ENCODE measurements at places on chromosomes 6 and 20. TPM values are rescaled to one million over a fixed set of nuclear protein-coding genes. Genes with fewer than 3 reads are reported as not detected.

GRCh38 chr6:53347250-53347920 is 1.4 kb downstream of the ELOVL5 start:
- no peak for DNase-seq
- H3K4me3 ChIP-seq: peak overlapping the region; percentile 95
- peaks cover 3% of the 10 kb centered on the region for H3K36me3 ChIP-seq
- H3K4me1 ChIP-seq: peaks cover 56% of the 10 kb centered on the region
- no peaks in the 10 kb centered on the region for H3K27me3 ChIP-seq

GRCh38 chr6:5190507-5190906 is 70.2 kb downstream of the LYRM4 start:
- DNase-seq: no peak
- no peak overlapping the region for H3K4me3 ChIP-seq
- peaks cover 4% of the 10 kb centered on the region for H3K36me3 ChIP-seq
- no peak overlapping the region for H3K27ac ChIP-seq
- no peaks in the 10 kb centered on the region for H3K27me3 ChIP-seq

DNA sequence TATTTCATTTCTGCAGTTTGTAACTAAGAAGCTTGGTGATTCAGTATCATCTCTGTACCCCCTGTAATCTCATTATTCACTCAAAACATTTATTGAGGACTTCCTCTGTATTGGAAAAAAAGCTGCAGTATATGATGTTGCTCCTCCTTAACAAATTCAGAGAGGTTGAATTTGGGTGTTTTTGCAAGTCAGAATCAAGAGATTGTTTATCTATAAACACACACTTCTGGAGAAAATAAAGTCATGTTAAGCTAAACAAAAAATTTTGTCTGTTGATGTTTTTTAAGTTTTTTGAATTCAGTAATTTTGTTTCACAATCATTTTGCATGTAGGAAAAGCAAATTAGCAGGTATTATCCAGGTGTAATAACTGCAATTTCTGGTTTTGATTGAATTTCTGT is 11.4 kb upstream of the RHAG start:
- no peak overlapping the region for H3K4me3 ChIP-seq
- H3K27ac ChIP-seq: no peak overlapping the region
- no peak for DNase-seq
- H3K4me1 ChIP-seq: no peaks in the 10 kb centered on the region
- no peaks in the 10 kb centered on the region for H3K27me3 ChIP-seq

GRCh38 chr6:140183881-140184280 is 809.4 kb upstream of the CITED2 start:
- H3K27ac ChIP-seq: no peak overlapping the region
- no peaks in the 10 kb centered on the region for H3K4me1 ChIP-seq
- H3K36me3 ChIP-seq: no peaks in the 10 kb centered on the region
- no peak overlapping the region for H3K4me3 ChIP-seq

DNA sequence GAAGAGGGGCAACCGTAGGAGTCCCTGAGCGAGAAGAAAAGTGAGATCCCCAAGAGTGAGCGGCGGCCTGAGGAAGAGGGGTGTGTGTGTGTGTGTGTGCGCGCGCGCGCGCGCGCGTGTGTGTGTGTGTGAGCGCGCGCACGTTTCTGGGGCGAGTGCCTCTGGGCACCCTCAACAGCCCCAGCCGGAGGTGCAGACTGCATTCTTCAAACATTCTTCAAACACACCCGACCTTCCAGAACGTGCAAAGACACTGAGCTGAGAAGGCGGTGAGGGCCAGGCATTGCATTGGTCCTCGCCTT is 76.2 kb upstream of the FOXP4 start:
- DNase-seq: no peak
- H3K4me3 ChIP-seq: peak overlapping the region; percentile 83
- peaks cover 6% of the 10 kb centered on the region for H3K4me1 ChIP-seq

- H3K27ac ChIP-seq: peak overlapping the region; percentile 86
- peaks cover 23% of the 10 kb centered on the region for H3K4me1 ChIP-seq
Observed at GRCh38 chr6:149965194-149966020, 1.7 kb downstream of the ULBP1 start.

DNA sequence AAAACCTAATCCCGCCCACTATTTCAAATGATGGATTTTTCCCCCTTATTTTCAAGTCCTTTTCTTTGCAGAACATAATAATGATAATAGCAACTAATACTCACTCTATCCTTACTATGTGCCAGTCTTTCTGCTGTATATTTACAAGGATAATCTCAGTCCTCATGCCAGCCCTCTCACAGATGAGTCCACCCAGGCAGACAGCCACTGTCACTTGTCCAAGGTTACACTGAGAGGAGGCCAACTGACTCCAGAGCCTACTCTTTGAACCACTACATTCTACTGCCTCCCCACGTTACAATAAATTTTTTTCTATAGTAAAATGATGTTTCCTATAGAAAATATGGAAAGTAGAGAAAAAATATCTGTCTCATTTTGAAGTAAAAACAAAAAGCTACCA is 30.9 kb downstream of the ELOVL5 start:
- H3K27ac ChIP-seq: peak overlapping the region; percentile 84
- peaks cover 53% of the 10 kb centered on the region for H3K4me1 ChIP-seq
- H3K4me3 ChIP-seq: peak overlapping the region; percentile 63
- peaks cover 4% of the 10 kb centered on the region for H3K36me3 ChIP-seq
- DNase-seq: no peak

GRCh38 chr20:830011-830521 is 3.4 kb upstream of the FAM110A start:
- no peaks in the 10 kb centered on the region for H3K27me3 ChIP-seq
- no peaks in the 10 kb centered on the region for H3K36me3 ChIP-seq
- DNase-seq: no peak
- no peak overlapping the region for H3K27ac ChIP-seq
- peaks cover 10% of the 10 kb centered on the region for H3K4me1 ChIP-seq
- H3K4me3 ChIP-seq: no peak overlapping the region

DNA sequence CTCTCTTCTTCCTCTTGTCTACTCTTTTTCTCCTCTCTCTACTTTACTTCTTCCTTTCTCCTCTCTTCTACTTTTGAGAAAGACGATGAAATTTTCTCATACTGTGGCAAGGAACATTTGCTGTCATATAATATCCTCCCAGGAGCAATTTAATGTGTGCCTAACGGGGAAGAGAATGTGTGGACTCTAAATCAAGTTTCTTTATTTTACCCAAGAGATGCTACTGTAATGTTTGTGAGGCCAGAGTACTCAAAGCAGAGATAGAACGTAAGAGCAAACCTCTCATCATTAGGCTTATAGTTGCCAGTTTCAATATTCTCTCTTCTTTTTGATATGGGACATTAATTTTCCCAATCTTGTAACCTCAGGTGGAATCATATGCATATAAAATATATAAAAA is 801.4 kb downstream of the BCKDHB start:
- H3K4me1 ChIP-seq: no peaks in the 10 kb centered on the region
- no peak overlapping the region for H3K27ac ChIP-seq
- no peaks in the 10 kb centered on the region for H3K27me3 ChIP-seq
- no peak overlapping the region for H3K4me3 ChIP-seq
- H3K36me3 ChIP-seq: no peaks in the 10 kb centered on the region

DNA sequence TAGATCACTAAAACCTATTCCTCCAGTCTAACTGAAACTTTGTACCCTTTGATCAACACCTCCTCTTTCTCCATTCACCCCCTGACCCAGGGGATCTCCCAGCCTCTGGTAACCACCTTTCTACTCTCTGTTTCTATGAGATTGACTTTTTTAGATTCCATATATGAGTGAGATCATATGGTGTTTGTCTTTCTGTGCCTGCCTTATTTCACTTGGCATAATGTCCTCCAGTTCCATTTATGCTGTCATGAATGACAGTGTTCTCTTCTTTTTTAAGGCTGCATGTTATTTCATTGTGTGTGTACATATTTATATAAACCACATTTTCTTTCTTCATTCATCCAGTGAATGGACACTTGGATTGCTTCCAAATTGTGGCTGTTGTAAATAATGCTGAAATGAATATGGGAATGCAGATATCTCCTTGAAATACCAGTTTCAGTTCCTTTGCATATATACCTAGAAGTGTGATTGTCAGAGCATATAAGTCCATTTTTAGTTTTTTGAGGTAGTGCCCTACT is 57.7 kb downstream of the DHX35 start:
- no peak overlapping the region for H3K4me3 ChIP-seq
- H3K27ac ChIP-seq: no peak overlapping the region
- H3K36me3 ChIP-seq: peaks cover 14% of the 10 kb centered on the region

DNA sequence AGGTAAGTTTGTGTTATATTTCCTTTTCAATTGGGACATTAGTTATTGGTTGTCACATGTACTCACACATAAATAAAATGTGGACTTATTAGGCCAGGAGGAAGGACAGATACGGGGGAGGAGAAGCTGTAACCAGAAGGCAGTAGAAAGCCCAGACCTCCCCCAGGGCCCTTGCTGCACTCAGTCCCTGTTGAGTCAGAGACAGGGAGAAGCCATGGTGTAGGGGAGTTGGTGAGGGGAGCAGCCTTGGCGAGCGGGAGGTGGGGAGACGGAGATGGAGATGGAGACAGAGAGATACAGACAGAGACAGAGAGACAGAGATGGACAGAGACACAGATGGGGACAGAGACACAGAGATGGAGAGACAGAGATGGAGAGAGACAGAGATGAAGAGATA is 263.2 kb downstream of the DLL1 start:
- H3K4me1 ChIP-seq: no peaks in the 10 kb centered on the region
- H3K27me3 ChIP-seq: peaks cover under 1% of the 10 kb centered on the region
- no peak for DNase-seq
- H3K4me3 ChIP-seq: no peak overlapping the region
- no peaks in the 10 kb centered on the region for H3K36me3 ChIP-seq

- H3K27me3 ChIP-seq: no peaks in the 10 kb centered on the region
- H3K36me3 ChIP-seq: peaks cover 26% of the 10 kb centered on the region
- H3K27ac ChIP-seq: no peak overlapping the region
- H3K4me1 ChIP-seq: peaks cover 23% of the 10 kb centered on the region
- no peak overlapping the region for H3K4me3 ChIP-seq
Observed at GRCh38 chr6:134980846-134981245, 30.9 kb upstream of the ALDH8A1 start.

The XKR7 gene
- not detected for total RNA-seq

The RBPJL gene
- total RNA-seq: not detected

The TP53TG5 gene
- total RNA-seq: not detected

The TMEM244 gene
- not detected for total RNA-seq

The IMPG1 gene
- not detected for total RNA-seq

Data from T-helper 17 cell (primary cell).